Activated CD4-positive, alpha-beta memory T cell treated with anti-CD3 and anti-CD28 coated beads for 36 hours (primary cell): ENCODE measurements at places on chromosomes 12 and 14.

DNA sequence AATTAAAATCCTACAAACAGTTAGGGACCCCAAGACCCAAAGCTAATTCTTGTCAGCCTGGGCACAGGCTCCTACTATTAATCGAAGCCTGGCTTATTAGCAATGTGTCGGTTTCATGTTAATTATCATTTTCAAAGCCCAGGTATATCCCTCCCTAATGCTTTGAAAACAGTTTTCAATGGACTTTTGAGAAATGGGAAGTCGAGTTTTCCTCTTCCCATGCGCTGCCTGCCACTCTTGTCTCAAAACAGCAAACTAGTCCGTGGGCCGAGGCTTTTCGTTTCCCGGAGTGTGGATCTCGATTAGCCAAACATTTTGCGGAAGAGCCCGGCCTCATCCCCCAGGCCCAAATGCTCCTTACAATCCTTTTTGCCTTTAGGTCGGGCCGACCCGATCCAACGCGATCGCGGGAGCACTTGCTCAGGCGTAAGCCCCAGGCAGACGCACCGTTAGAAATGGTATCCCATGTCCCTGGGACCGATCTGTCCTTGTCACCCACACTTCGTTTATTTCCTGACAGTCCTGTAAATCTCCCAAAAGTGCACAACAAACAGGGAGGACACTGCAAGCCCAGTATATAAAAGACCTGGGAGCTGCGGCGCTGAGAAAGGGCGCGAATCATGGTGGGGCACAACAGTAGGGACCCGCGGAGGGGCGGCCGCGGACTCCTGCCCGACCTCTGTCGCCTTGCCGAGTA lies 1.5 kb downstream of the SIX6 start:
- DNase-seq: no peak

- no peak for DNase-seq
These were observed 414 bp upstream of the CDK17 start for GRCh38 chr12:96400631-96401075.

GRCh38 chr12:49287876-49288275 lies 7.1 kb upstream of the PRPH start:
- no peak for DNase-seq

DNA sequence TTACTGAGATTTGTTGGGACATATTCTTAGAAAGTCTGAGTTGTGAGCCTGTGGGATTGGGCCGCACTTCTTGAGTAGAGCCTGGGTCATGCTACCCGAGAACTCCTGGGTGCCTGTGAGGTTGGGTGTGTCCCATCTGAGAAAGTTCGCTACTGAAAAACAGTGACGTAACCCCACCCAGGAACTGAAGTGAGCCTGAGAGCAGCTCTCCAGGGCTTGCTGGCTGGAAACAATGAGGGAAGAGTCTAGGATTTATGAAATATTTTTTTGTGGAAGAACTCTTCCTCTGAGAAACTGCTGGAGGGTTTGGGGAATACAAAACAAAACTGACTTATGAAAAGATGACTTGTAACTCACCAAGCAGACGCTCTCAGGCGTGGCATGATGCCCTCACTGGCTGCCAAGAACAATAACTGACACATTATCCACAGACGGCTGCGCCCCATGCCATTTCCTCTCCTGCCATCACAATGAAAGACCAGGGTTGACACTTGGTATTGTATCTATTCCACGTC lies 69.2 kb downstream of the RASSF3 start:
- DNase-seq: peak; percentile 78

DNA sequence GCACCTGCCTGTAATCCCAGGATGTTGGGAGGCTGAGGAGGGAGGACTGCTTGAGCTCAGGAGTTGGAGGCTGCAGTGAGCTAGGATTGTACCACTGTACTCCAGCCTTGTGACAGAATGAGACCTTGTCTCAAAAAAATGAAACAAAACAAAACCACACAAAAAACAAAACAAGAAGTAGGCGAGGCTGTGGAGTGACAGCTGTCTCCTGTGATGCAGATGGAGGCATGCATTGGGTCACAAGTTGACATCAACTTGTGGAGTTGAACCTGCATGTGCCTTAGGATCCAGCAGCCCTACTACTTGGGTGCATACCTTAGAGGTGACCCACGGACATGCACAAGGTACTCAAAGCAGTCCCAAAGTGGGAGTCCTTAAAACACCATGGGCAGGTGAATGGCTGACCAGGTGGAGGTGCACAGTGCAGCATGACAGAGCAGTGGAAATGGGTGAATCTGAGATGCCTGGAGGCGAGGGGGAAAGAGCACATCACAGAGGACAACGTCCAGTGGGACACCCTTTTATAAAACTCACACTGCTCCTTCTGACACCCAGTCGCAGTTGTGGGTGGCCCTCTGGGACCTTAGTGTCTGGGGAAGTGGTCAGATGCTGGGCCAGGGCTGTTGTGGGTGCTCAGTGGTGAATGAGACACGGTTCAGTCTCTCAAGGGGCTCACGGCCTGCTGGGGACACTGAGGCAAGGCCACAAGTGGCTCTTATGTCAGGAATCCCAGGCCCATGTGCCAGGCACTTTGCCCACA lies 12.7 kb downstream of the PLBD2 start:
- no peak for DNase-seq

DNA sequence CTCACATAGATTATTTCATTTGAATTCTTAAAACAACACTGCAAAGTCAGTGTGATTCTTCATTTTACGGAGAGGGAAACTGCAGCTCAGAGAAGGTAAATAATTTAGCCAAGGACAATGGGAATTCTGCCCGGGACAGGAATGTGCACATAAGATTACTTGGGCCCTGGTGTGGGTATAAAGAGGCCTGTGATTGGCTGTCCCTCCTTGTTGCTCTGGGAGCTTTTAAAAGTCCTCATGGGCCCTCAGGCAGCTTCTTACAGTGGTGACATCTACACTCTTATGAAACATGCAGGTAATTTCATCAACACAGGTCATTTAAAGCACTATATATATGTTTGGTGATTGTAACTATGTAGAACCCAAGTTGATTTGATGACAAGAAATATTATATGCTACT lies 100.3 kb downstream of the ESR2 start:
- DNase-seq: no peak

GRCh38 chr12:76713130-76713529 lies 50.8 kb upstream of the ZDHHC17 start:
- DNase-seq: no peak

DNA sequence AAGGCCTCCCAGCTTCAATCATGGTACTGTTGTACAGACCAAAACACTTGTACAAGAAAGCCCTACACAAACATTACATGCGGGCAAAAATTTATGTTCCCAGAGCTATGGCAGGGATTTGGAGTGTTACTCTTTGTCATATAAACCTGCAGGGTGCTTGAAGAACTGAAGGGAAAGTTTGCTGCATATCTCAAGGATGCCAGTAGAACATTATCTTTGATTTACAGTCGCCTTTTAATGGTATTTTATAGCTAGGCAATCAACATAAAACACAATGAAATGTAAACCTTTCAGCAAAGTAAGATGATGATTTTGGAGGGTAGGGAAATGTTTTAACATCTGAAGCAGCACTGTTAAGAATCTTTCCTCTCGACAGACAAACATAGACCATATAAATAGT lies 305.6 kb downstream of the KCNH5 start:
- DNase-seq: no peak

GRCh38 chr12:71795901-71796300 lies 41.2 kb downstream of the RAB21 start:
- DNase-seq: no peak

DNA sequence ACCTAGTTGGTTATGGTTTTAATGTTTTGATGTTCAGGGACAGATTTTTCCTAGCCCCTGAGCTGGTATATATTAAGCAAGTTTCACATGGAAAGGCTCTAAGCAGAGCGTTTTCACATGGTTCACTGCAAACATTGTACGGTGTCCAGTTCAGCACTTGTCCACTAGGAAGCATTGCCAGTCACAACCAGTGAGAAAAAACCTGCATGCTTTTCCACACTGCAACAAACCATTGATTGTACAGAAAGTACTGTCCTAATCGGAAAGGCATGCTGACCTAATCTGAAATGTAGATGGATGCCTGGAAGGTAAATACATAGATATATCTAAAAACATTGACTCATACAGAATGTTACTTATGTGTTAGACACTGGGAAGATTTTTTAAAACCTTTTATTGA lies 25.0 kb upstream of the NPAS3 start:
- DNase-seq: no peak

- no peak for DNase-seq
These were observed 318.7 kb downstream of the LRFN5 start for GRCh38 chr14:41925409-41925808.

GRCh38 chr14:99736603-99737371 lies 52.7 kb downstream of the CYP46A1 start:
- DNase-seq: no peak

- no peak for DNase-seq
These were observed 3.5 kb upstream of the GTF2A1 start for GRCh38 chr14:81224222-81224621.

DNA sequence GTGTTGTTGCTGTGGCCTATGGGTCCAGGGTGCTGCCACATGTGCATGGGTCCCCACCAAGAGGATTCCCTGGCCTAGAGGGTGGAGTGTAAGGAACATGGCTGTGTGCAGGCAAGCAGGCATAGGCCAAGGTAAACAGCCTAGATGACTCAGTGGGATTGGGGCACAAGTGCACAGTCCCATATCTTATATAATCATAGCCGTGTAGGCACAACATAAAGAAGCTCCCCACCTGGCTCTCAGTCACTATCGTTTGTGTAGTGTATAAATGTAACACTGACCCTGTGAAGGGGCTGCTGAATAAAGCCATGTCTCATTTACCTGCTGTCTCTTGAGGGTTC lies 15.7 kb upstream of the RNASE12 start:
- no peak for DNase-seq

GRCh38 chr14:33393231-33393894 lies 454.7 kb downstream of the NPAS3 start:
- no peak for DNase-seq

DNA sequence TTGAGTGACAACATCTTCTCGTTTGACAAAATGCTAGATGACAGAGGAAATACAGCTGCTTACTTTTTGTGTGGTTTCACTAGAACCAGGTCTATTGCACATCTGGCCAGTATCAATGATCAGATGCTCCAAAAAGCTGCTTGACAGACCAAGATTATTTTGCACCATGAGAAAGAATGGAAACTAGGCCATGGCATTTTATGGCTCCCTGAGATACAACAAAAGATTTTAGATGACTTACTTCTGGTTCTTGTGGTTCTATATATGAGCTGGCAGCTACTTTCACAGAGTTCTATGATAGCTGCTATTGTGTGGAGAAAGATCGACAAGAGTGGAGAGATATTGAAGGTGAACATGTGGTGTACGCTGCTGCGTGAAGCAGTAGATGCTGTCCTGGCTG lies 25.9 kb upstream of the PPFIBP1 start:
- DNase-seq: no peak

GRCh38 chr14:69909826-69910550 lies 30.8 kb downstream of the SMOC1 start:
- no peak for DNase-seq

- no peak for DNase-seq
These were observed 610.9 kb downstream of the RERGL start for GRCh38 chr12:17478908-17479673.
